ENCODE measurements at places on chromosomes 2 and 18.

GRCh38 chr2:217314021-217314460 is 454.2 kb upstream of the TNP1 start:
- DNase-seq: no peak

- no peak for DNase-seq
Measured at GRCh38 chr18:31407649-31408048, 31.1 kb downstream of the DSG4 start.

DNA sequence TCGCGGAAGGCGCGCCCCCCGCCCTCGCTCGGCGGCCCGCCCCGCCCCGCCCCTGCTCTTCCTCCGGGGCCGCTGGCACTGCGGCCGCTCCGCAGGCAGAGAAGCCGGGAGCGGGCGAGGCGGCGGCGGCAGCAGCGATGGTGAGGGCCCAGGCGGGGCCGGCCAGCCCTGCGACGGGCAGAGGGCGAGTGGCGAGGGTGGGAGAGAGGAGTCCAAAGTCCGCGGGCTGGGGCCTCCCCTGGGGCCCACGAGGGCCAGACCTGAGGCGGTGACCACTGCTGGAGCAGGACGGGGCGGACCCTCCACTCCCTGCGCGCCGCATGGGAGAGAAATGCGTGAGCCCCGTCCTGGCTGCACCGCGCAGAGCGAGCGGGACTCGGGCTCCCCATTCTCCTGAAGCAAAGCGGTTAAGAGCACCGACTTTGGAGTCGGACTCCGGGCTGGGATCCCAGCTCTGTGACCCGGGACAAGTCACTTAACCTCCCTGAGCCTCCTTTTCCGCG is at the start of gene VAMP5:
VAMP5 (plus strand) TSS at position 78 of the 503 bp plus-strand sequence; CDS start at position 138, 60 bp downstream.
- no peak for DNase-seq

DNA sequence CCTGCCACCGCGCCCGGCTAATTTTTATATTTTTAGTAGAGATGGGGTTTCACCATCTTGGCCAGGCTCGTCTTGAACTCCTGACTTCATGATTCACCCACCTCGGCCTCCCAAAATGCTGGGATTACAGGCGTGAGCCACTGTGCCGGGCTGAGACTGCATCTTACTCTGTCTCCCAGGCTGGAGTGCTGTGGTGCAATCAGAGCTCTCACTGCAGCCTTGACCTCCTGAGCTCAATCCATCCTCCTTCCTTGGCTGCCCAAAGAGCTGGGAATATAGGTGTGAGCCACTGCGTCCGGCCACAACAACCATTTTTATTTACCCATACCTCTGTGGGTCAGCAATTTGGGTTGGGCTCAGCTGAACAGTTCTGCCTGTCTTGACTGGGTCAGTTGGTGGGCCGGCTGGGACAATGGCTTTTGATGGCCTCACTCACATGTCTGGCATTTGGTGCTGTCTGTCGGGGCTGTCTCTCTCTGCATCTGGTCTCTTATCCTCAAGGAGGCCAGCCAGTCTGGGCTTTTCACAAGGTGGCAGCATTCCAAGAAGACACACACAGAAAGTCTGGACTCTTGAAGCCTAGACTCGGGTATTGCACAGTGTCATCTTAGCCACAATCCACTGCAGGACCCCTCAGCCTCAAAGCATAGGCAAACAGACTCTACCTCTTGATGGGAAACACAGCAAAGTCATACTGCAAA is 116.8 kb upstream of the GATA6 start:
- no peak for DNase-seq

DNA sequence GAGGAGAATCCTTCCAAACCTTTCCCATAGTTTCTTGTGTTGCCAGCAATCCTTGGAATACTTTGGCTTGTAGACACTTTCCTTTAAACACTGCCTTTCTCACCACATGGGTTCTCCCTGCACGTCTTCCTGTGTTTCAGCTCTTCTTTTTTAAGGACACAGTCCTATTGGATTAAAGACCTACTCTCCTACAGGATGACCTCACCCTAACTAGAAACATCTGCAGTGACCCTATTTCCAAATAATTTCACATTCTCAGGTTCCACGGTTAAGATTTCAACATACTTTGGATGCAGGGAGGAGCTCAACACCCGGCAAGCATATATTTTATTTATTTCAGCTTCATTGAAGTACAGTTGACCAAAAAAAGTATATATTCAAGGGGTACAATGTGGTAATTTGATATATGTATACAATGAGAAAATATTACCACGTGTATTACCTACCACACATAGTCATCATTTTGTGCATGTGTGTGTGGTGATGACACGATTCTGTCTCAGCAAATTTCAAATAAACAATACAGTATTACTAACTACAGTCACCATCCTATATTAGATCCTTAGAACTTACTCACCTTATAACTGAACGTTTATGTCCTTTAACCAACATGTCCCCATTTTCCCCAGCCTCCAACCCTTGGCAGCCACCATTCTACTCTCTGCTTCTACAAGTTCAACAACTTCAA is 745.0 kb downstream of the CBLN2 start:
- DNase-seq: no peak

GRCh38 chr2:126657148-126657635 is 1.2 kb downstream of the GYPC start:
- DNase-seq: no peak

DNA sequence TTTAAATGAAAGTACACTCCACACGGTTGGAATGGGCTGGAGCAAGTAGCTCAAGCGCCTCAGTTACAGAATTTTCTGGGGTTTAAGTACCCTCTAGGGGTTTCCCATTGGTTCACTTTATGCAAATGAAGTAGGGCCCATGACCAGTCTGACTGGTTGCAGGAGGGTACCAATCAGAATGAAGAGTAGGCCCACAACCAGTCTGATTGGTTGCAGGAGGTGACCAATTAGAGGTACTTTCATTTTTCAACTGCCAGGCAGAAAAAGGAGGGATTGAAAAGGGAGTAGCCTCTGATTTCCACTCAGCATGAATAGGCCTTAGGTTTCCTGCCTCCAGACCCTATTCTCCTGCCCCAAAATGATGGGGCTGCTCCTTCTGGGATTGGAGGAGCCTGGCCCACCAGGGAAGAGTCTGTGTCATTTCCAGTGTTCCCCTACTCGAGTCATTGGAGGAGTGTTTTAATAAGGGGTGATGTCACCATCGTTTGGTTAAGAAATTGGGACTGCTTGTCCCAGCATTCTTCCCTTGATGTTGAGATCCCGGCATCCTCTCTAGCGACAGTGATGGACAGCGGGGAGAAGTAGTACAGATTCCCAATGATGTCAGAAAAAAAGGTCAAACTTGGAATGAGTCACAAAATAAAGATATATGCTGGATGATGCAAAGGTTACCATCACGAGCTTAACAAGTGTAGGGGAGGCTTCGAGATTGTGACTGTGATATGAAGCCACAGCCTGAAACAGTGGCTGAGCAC is 210.4 kb downstream of the SH3BP4 start:
- DNase-seq: no peak

- DNase-seq: no peak
Measured at GRCh38 chr2:126687503-126687902, 31.5 kb downstream of the GYPC start.

- no peak for DNase-seq
Measured at GRCh38 chr2:61135510-61135909, 26.5 kb upstream of the C2orf74 start.

DNA sequence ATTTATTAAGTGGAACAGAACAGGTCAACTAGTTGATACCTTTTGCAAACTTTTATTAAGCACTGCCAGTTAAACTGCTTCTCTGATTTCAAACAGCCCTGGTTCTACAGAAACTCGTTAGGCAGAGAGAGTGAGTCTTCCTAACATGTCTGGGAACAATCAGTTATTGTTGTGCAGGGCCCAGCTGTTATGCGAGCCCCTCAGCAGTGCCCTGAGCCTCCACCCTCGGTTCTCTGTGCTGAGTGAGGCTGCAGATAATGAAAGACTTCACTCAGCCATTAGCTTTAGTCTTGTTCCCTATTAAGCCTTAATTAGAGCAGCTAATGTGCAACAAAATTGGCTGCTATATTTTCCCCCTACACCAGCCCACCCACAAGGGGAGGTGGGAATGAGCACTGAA is 39.6 kb downstream of the KCTD18 start:
- no peak for DNase-seq

GRCh38 chr2:176931588-176932563 is 280.7 kb upstream of the HNRNPA3 start:
- DNase-seq: peak; percentile 3

DNA sequence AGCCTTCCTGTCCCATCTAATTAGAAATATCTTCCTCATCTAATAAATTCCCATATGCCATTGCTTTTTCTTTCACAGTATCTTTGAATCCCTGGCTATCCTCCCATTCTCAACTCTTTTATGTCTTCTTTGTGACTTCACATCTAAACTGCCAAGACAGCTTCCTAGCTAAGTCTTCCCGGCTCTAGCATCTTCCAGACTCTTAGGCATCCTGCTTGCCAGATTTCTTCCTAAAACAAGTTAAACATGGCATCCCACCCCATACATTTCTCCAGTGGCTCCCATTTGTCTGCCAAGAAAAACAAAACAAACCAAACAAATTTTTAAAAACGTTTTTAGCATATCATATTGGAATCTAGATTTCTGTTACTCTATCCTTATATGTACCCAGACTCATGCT is 751.9 kb downstream of the MBD2 start:
- DNase-seq: no peak

GRCh38 chr18:33755391-33755790 is 177.4 kb downstream of the ASXL3 start:
- DNase-seq: no peak

DNA sequence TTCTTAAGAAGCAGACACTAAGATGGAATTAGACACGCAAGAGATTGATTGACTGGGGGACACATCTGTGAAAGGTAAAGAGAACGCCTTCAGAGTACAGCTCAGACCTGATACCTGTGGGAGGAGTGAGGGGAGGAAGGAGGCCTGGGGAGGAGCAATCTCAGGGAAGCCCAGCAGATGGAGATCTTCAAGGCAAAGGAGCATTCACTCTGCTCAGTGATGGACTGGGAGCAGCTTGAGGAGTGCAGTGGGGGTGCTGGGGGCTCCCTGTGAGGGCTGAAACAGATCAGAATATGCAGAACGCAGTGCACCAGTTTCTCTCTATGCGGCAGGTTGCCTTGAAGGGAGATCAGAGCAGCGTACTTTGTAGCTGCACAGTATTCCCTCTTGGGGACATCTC is 103.7 kb upstream of the ATP8B1 start:
- no peak for DNase-seq

GRCh38 chr18:55141318-55141717 is 182.1 kb upstream of the CCDC68 start:
- no peak for DNase-seq

DNA sequence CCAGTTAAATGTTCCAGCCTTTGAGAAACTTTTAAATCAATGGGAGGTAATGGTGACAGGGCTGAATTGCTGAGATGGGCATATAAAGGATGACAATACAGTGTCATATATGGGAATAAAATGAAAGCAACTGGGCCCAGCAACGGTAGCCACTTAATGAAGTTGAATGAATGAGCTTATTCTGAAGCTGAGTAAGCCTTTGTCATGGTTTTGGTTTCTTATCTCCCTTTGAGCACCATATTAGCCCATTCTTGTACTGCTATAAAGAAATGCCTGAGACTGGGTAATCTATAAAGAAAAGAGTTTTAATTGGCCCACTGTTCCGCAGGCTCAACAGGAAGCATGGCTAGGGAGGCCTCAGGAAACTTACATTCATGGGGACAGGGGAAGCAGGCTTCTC is 3.5 kb upstream of the THUMPD2 start:
- no peak for DNase-seq

DNA sequence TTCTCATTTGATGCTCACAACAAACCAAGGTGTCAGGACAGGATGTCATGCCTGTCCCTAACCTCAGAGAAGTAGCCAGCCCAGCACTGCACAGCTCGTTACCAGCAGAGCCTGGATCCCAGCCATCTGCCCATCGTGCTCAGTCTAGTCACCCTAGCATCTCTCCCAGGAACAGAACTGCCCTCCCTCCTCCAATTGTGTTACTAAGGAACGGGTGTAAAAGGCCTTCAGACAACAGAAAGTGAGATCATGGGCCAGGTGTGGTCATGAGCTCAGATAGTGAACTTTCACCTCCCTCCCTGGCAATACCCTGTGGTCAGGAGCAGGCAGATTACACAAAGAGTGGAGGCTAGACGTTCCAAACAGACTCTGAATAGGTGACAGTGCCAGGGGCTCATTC is 111.8 kb upstream of the PPP1CB start:
- DNase-seq: no peak

DNA sequence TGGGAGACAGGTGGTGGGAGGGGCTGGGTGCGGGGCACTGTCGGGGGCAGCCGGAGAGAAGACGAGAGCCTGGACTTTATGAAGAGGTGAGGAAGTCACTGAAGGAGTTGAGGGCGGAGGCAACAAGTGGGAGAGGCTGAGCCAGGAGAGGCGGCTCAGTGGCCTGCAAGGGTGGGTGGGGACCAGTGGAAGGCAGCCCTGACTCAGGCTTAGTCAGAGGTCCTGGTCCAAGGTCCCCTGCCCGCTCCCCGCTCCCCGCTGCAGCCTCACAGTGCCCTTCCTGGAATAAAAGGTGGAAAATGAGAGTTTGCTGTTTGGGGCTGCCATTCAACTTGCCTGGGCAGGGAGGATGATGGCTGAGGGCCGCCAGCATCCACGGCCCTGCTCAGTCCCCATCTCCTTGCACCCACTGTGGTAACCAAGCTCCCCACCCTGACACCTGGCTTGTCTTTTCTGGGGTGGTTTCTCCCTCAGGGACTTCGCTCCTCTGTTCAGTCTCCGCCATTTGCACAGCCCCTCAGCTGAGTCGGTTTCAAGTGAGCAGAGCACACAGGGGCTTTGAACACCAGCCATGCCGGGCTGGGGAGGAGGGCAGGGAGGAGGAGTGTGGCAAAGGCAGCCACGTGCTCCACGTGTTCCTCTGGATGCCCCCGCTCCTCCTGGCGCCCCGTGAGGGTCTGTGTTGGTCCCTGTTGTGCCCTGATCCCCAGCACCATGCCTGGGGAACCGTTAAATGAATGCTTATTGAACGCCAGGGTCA is 13.7 kb upstream of the RALB start:
- no peak for DNase-seq

GRCh38 chr2:1219901-1220573 is 193.2 kb upstream of the TPO start:
- DNase-seq: no peak

DNA sequence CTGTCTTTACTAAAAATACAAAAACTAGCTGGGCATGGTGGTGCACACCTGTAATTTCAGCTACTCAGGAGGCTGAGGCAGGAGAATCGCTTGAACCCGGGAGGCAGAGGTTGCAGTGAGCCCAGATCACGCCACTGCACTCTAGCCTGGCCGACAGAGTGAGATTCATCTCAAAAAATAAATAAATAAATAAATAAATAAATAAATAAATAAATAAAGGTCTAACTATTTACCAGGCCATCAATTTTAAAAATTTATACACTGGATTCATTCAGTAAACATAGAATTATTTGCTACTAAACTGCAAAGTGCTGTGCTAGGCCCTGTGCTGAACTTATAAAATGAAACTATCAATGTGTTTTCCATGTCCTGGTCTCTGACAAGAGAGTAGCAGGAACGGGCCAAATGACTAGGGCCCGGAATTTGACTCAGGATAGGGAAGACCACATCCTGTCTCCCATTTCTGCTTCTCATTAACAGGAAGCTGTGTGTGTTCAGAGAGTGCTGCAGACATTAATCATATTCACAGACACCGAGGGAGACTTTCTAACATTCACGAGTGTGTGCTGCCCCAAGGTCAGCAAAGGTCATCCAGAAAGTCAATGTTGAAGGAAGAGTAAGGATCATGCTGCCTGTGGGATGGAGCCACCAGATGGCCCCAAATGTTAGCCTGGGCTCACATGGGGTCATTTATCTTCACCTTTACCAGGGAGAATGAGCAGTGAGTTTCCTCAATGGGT is 95.8 kb downstream of the SPP2 start:
- DNase-seq: no peak

- DNase-seq: no peak
Measured at GRCh38 chr2:129721846-129722245, 257.6 kb upstream of the RAB6C start.

- no peak for DNase-seq
Measured at GRCh38 chr2:40144022-40144421, 307.9 kb downstream of the SLC8A1 start.

Measured in NCI-H2107 (cell line).